ENCODE measurements at places on chromosomes 2 and 18.

- DNase-seq, result no peak
Measured at GRCh38 chr2:237042101-237042500, 43.6 kb upstream of the COPS8 start.

- DNase-seq, result no peak
Measured at GRCh38 chr2:236264256-236264655, at the start of gene ASB18. ASB18 (minus strand) TSS chr2:236264406; CDS start chr2:236264345, 61 bp downstream.

GRCh38 chr2:150538651-150539201 lies 51.3 kb upstream of the RND3 start:
- peak; percentile 68 for DNase-seq

DNA sequence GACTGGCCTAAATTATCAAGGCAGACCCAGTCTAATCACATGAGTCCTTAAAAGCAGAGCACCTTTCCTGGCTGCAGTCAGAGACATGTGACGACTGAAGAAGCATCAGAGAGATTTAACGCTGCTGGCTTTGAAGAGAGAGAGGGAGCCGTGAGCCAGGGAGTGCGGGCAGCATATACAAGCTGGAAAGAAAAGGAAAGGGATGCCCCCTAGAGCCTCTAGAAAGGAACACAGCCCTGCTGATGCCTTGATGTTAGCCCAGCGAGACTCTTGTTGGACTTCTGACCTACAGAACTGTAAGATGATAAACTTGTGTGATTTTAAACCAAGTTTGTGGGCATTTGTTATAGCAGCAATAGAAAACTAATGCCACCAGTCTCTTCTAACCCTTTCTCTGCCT lies 58.1 kb downstream of the HEATR5B start:
- no peak for DNase-seq

DNA sequence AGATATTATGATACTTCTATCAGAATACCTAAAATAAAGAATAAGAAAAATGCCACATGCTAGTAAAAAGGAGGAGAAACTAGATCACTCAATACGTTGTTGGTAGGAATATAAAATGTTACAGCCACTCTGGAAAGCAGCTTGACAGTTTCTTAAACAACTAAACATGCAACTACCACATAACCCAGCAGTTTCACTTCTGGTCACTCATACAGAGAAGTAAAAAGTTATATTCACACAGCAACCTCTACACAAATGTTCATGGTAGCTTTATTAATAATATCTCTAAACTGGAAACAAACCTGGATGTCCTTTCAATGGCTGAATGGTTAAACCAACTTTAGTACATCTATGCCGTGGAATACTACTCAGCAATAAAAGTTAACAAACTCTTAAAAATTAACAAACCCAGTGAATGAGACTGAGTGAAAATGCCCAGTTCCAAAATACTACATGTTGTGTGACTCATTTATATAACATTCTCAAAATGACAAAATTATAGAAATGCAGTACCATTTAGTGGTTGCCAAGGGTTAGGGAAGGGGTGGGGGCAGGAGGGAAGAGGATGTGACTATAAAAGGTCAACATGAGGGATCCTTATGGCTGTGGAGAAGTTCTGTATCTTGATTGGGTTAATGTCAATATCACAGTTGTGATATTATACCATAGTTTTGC lies 124.1 kb downstream of the MMADHC start:
- no peak for DNase-seq

DNA sequence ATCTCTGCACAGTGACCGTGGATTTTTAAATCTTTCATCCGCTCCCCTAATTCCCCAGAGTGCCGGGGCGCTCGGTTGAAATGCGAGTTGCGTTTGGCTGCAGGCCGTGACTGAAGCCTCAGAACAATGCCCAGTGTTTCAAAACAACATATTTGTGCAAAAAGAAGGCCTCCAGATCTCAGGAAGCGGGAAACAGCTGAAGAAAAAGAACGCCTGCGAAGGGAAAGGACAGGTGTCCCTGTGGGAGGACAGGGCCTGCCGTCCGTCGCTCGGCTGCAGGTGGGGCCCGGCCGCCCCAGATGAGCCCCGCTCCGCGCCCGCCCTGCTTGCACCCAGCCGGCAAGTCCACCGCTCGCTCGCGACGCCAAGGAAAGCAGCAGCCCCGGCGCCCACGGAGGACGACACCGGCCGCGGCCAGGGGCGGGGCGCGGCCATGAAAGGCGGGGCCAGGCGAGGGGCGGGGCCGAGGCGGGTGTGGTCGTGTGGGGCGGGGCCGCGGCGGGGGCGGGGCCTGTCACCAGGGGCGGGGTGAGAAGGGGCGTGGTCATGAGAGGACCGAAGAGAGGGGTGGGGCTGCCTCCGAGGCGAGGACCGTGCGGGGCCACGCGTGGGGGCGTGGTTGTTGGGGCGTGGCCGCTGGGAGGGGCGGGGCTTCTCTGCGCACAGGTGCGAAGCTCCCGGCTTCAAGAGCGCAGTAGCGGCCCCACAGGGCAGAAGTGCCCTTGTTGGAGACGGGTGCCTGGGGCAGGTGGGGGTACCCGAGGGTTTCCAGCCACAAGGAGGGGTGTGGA lies 17.6 kb upstream of the BOK start:
- peak; percentile 67 for DNase-seq

DNA sequence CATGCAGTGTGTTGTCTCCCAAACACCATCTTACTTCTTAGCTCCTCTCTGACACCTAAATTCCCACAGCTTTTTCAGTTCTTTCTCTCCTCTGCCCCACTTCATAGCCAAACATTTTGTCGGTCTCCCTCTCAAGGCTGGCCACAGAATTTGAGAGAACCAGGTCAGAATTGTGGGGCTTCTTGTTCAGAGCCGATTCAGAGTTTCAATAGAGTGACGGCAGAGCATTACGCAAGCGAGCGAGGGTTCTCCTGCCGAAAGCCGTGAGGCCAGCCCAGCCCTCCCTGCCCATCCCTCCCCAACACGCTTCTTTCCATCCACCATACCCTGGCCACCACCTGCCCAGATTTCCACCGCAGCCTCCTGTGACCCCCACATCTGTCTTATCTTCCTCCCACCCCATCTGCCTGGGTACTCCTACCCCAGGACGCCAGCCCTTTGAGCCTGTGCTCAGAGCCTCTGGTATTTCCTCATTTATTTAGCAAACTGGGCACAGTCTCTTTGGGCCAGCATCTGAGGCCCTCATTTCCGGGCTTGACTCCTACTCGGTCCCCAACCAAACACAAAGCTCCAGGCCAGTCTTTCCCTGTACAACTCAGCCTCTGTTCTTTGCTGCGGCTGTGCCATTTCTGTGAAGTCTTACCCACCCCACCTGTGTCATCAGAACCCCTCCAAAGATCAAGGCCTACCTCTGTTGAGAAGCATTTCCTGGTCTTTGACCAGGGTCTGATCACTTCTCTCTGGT lies 70.0 kb upstream of the MAP4K4 start:
- DNase-seq, result no peak

DNA sequence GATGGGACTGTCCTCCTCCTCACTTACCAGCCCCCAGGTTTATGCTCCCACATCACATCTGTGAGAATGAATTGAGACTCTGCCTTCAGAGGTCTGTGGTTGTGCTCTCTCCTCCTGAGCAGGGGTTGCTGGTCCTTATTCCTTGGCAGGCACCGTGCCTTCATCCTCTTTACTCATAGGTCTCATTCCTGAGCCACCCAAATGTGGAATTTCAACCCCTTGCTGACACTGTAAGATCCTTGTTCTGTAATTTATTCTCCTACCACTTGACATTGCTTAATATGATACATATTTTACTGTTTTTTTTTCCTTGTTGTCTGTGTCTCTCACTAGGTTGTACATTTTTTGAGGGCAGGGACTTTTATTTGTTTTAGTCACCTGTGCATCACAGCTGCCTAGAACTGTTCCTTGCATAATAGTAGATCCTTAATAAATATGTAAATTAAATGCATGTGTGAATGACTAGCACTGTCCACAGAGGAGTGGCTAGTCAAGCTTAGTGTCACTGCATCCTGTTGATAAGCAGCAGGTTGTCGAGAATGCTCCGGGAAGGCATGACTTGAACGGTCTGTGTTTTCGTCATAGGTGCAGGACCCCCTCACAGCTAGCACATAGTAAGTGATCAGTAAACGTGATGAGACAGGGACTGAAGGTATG lies 180.6 kb downstream of the ZNF407 start:
- DNase-seq, result no peak

DNA sequence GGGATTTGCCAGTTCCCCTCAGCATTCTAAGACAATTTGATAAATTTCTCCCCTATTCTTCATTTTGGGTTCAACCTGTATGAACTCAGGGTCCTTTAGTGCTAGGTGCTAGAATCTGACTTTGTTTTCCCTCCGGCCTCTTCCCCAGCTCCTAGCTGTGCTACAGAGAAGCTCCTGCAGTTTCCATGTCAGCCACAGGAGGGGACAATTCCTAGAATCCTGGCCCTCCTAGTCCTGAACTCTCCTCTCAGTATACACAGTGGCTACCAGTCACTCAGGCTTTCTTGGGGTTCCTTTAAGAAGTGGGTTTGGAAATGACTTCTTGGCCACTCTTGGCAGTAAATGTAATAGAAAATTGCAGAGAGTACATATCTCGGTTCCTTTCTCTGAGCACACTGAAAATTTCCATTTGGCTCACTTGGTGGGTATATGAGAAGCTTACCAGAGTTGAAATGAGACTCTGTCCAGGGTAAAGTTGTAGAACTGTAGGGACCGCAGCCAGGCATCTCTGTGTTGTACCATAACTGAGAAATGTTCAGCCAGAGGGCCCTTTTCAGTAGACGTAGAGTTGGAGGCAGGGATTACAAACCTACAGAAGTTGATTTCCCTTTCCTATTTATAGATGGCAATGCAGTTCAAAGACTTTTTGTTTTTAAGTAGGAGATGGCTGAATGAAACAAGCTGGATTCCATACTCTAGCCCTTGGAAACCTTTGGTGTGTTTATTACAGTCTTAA lies 5.0 kb upstream of the CHST10 start:
- DNase-seq, result peak; percentile 59

DNA sequence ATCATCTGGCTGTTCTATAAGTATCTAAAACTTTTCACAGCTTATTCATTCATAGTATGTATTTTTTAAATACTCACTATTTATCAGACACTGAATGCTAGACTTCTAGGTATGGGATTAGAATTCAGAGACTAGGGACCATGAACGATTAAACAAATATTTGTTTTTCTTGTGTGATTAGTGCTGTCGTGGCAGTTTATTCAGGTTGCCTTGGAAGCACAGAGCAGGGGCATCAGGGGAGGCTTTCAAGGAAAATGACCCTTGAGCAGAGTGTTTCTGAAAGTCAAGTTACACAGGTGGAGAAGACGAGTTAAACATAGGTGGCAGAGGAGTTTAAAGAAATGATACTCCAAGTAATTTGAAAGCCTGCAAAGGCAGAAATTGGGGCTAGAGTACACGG lies 5.7 kb downstream of the SPOPL start:
- no peak for DNase-seq

DNA sequence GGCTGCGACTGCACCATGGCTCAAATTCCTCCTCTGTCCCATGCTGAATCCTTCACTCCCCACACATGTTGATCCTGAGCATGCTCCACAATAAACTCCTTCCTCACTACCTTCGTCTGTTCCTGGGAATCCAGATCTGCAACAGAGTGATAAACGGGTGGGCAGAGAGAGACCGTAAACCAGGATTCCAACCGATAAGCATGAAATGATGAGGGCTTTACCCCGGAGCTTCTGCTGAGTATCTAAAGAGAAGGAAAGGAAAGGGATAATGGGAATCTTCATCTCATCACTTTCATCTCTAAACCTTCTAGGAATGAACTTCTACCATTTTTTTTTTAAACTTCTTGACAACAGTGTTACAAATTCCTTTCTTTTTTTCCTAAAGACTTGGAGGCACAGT lies 329.3 kb upstream of the TNP1 start:
- DNase-seq, result no peak

DNA sequence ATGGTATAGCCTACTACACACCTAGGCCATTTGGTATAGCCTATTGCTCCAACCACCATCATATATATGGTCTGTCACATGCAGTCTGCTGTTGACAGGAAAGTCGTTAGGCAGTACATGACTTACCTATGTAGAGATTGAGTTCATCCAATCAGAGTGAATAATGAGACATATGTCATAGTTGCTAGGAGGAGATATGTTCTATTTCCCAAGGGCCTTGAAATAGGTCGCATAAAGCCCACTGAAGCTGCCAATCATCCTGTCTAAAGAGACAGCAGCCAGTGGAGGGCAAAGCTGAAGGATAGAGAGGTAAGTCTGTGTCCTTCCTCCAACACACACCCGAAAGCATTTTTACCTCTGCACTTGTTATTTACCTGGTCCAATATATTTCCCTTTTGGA lies 263.4 kb downstream of the PTPRM start:
- DNase-seq, result peak; percentile 67

GRCh38 chr18:56436651-56437050 lies 201.7 kb downstream of the TXNL1 start:
- DNase-seq, result no peak

- DNase-seq, result no peak
Measured at GRCh38 chr2:152716805-152717227, 445 bp downstream of the PRPF40A start.

DNA sequence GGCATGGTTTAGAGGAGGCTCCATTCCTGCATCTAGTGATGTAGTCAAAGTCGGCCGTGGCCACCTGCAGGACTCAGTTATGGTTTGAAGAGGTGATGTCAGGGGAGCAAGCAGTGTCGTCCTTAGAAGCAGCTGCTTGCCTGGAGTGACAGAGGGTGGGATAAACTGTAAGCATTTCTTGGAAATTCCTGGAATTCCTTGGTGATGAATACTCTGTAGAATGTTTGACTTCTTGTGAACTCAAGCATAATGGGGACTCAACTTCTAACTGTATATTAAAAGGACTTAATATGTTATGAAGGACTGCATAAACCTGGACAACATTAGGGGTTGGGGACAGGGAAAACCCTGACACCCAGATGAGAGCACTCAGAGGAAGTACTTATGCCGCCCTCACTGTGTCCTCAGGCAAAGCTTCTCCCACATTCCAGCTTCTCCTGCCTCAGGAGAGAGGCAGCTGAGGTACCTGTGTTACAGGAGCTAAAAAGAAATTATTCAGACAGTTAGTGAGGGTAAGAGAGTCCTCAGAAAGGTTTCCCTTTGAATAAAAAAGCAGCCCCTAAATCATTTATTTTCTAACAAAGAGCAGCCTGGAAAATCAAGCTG lies 459.9 kb upstream of the CELF4 start:
- peak; percentile 51 for DNase-seq

GRCh38 chr18:9115984-9116383 lies 13.5 kb downstream of the NDUFV2 start:
- DNase-seq, result no peak

GRCh38 chr18:32695534-32695933 lies 77.3 kb downstream of the KLHL14 start:
- no peak for DNase-seq

- peak; percentile 85 for DNase-seq
Measured at GRCh38 chr2:112749755-112750559, 14.5 kb downstream of the CKAP2L start.

DNA sequence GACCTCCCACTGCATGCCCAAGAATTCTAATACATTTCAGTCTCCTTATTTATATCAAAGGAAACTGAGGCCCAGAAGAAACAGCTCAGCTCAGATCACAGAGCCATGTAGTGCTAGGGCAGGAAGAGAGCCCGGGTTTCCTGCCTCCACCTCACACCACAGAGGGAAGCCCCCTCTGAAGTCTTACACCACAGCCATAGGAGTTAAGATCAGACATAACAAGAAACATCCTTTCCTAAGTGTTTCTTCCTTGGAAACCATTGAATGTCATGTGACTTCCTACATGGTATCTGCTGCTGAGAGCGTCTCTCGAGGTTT lies 102.1 kb downstream of the MTCL1 start:
- DNase-seq, result no peak

GRCh38 chr2:241720560-241720959 lies 13.9 kb upstream of the D2HGDH start:
- no peak for DNase-seq

GRCh38 chr2:188701836-188702235 lies 272.3 kb upstream of the COL3A1 start:
- no peak for DNase-seq

- no peak for DNase-seq
Measured at GRCh38 chr2:59312967-59313940, 1072.1 kb upstream of the FANCL start.
